Colonic mucosa (tissue), 4 donors: ENCODE measurements at places on chromosomes 7 and 10.

DNA sequence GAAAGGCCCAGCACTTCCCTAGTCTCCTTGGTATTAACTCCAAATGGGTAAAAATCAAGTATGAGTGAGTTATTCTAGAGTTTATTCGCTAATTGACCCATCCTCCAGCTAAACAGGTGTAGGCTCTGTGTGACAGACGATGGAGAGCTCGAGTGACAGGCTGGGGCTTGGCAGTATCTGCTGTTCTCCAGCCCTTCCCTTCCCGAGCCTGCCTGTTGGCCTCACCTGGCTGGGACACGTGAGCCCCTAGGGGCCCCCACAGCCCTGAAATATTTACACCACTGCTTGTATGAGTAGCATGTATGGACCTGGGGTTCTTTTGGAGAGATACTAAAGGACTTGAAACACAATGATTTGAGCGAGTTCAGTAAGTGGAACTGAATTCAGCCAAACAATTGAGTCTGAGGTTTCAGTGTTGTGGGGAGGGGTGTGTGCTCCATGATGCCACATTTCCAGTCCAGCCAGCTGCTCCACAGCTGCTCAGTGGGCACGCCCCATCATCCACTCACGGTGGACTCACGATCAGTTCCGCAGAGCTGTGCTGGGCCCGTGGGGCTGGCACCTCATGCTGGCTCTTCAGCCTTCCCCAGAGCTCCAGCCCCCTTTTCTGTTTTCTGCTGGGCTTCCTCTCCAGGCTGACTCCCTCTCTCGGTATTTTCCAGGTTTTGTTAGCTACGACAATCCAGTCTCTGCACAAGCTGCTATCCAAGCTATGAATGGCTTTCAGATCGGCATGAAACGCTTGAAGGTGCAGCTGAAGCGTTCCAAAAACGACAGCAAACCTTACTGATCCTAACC lies 283.0 kb downstream of the USP6NL start:
- no peak for DNase-seq

DNA sequence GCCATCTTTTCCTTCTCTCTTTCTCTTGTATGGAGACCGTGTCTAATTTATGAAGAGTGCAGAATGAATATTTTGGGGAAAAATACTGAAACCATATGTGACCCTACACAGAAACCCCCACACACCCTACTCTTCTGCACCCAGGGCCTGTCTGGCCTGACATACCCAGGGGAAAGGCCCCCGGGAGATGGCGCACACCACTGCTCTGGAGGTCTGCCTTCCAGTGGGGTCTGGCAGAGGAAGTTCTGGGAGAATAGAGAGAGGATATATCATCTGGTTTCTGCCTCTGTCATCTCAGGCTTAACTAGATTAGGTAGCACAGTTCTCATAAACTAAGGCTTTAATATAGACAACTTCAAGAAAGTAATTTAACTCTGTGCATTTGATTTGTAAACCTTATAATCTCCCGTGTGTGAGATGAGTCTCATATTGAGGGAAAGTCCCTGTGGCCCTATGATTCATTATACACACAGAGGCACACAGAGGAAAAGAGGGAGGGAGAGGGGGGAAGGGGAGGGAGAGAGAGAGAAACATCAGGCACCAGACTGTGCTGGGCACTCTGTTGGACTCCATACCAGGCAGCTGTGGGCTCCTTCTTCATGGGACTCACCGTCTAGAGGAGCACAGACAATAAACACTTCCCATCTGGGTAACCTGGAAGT lies 123.3 kb downstream of the AOAH start:
- no peak for DNase-seq

- DNase-seq, result no peak
These were observed 53.0 kb downstream of the ARHGAP12 start for GRCh38 chr10:31875608-31876007.

- no peak for DNase-seq
These were observed 212.3 kb downstream of the TCERG1L start for GRCh38 chr10:131099028-131099726.

GRCh38 chr10:14047431-14047830 lies 283.3 kb downstream of the FRMD4A start:
- no peak for DNase-seq

- peak; percentile 7 for DNase-seq
These were observed 9.0 kb downstream of the PRF1 start for GRCh38 chr10:70593513-70593890.

DNA sequence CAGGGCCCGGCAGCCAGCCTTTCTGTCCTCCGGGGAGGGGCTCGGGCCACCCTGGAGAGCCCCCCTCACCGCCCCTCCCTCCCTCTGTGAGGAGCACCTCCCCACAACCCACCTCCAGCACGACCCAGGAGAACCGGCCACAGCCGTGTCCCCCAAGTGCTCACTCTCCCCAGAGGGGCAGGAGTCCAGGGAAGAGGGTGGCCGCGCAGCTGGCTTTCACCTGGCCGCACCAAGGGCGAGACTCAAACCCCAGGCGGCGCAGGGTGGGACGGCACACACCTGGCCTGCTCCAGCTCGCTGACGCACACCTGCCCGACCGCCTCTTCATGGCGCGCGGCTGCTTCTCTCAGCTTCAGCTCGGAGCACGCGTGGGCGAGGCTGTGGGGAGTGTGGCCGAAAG lies 73.4 kb downstream of the CFAP46 start:
- DNase-seq, result no peak

GRCh38 chr10:90847436-90847835 lies 10.4 kb downstream of the HTR7 start:
- DNase-seq, result no peak

GRCh38 chr7:72334066-72334465 lies 78.1 kb downstream of the CALN1 start:
- DNase-seq, result no peak

DNA sequence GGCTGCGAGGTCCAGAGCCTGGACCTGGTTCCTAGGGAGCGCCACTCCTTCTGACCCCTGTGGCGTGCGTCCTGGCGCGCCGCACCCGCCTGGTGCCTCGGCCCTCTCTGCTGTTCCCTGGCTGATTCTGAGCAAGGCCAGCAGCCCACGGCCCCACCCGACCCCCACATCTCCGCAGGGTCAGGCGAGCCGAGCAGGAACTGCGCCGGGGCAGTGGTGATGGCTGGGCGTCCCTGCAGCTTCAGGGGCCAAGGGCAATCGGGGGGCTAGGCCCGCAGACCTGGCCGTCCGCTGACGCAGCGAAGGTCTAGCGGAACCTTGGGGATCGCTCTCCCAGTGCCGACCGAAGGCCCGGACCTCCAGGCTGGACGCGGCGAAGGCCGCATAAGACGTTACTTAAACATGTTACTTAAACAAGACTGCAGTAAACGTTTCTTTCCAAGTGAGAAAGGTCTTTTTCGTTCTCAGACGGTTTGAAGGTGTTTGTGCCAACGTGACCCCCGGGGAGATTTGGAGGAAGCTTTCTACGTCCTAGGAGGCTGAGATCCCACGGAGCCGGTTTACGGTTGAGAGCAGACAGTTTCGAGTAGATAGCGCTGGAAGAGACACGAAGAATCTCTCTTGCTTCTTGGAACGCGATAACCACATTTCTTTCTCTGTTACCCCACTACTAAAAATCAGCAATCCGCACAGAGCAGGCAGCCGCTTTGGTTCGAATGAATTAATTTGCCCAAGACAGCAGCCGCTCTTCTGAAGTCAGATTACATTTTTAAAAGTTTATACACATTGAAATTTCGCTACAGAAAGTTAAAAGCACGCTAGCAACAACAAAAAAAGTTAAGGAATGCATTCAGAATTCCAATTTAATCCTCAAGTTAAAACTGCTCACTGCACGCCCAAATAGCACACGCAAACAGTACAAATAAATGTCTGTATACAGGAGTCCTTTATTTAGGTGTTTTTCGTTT lies 4.9 kb upstream of the NKX2-3 start:
- no peak for DNase-seq
